NCI-H1436 treated with DMSO at 0.1 percent for 48 hours (cell line): ENCODE measurements at places on chromosomes 16 and 17.

- no peak for DNase-seq
Measured at GRCh38 chr17:73348018-73348828, 36.4 kb upstream of the CDC42EP4 start.

DNA sequence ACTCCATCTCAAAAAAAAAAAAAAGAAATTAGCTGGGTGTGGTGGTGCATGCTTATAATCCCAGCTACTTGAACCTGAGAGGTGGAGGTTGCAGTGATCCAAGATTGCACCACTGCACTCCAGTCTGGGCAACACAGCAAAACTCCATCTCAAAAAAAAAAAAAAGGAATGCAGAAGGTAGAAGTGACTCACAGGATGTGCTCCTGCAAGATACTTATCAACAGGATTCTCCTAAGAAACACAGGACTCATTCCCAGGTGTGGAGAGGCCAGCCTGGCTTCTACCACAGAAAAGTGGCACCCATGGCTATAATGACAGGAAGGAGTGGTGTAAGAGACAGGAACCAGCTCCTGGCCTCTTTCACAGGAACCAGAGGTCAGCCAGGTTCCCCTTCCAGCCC, 13.8 kb downstream of the ELMO3 start:
- no peak for DNase-seq

GRCh38 chr17:66474806-66475497, 172.5 kb downstream of the PRKCA start:
- DNase-seq, result no peak

GRCh38 chr16:84427553-84427952, 59.2 kb downstream of the ATP2C2 start:
- DNase-seq, result no peak

GRCh38 chr17:81252326-81252986, 13.3 kb downstream of the NDUFAF8 start:
- no peak for DNase-seq

GRCh38 chr16:15817446-15817845, 39.4 kb downstream of the MYH11 start:
- DNase-seq, result no peak

GRCh38 chr16:86029131-86029741, 130.3 kb downstream of the IRF8 start:
- no peak for DNase-seq
